ENCODE measurements at places on chromosomes 2 and 18.

- peak; percentile 36 for DNase-seq
These were observed 70.6 kb downstream of the EMILIN2 start for GRCh38 chr18:2917259-2918047.

DNA sequence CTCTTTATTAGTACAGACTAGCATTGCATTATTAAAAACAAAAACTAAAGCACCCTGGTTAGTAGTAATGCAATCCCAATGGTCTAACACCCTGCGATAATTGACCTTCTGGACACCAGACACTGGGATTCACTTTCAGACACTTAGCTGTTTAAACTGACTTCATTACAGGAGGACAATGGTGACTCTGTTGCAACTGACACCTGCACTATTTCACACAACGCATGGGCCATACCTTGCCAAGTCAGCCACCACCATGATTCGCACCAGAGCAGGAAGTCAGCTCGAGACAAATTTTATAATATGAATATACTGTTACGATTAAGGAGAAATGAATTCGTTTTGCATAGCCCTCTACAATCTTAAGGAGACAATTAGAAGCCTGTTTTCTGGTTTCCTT lies 150.7 kb downstream of the MEIS1 start:
- DNase-seq, result no peak

- DNase-seq, result no peak
These were observed 21.1 kb upstream of the CELF4 start for GRCh38 chr18:37586656-37587225.

- DNase-seq, result no peak
These were observed 11.5 kb upstream of the IL1A start for GRCh38 chr2:112795774-112796173.

GRCh38 chr2:28544922-28545589 lies 49.2 kb downstream of the PLB1 start:
- no peak for DNase-seq

DNA sequence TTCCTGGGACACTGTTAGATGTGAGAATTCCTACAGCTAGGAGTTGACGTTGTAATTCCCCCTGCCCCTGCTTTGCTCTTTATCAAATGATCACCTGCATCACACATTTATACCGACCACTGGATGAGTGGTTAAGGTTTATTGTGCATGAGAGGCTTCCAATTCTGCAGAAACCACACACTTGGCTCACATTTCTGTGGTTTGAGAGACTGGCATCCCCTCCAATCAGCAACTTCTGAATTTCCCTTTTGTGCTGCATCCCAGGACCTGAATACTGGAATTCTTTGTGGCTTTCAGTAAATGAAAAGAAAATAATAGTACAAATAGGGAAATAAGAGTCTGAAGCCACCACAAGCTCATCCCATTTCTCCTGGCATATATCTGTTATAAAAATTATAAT lies 628.7 kb upstream of the PIK3C3 start:
- no peak for DNase-seq

DNA sequence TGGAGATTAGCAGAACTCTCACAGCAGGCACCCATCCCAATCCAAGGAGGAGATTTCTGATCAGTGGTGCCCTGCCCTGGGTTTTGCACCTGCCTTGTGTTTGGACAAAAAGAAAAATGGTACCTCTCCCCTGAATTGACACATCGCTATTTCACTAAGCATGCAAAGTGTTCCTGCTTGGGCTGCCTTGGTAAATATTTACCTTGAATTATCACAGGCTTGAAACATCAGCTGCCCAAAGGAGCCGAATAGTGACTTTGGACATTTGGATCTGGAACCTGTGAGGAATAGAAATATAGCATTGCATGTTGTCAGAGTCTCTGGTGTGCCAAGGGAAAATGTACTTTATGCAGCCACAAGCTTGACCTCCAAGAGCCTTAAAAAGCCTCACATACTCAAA lies 926.4 kb upstream of the FANCL start:
- no peak for DNase-seq

GRCh38 chr2:176339208-176339607 lies 70.0 kb downstream of the MTX2 start:
- DNase-seq, result no peak

DNA sequence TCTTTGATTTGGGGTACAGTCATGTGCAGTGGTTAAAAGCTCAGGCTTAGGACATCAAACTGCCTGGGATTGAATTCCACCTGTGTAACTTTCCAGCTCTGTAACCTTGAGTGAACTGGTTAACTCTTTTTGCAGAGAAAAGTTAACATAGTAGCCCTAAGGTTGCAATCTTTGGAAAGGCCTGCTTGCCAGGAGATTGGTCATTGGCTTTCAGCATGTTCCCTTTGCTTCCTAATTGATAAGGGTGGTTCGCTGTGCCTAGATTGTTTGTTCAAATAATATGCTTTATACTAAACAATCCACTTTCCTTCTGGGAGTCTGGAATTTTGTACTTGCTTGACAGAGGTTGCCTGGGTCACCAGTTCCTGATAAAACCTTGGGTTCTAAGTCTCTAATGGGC lies 86.8 kb downstream of the PIK3C3 start:
- DNase-seq, result no peak

DNA sequence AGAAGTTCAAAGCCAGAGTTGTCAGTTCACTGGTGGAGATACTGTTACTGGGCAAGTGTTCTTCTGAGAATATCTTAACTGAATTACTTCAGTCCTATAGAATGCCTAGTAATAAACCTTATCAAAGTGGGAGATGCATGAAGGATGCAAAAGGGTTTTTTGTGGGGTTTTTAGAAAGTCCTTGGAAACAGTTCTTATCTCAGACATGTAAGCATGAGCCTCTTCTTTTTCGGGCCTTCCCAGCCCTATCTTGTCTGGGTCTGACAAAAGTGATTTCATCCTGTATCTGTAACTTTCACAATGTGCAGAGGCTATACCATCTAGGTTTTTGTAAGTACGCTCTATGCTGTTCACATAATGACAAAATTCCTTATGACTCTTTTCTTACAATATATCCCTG lies 255.5 kb downstream of the MYO3B start:
- DNase-seq, result no peak

DNA sequence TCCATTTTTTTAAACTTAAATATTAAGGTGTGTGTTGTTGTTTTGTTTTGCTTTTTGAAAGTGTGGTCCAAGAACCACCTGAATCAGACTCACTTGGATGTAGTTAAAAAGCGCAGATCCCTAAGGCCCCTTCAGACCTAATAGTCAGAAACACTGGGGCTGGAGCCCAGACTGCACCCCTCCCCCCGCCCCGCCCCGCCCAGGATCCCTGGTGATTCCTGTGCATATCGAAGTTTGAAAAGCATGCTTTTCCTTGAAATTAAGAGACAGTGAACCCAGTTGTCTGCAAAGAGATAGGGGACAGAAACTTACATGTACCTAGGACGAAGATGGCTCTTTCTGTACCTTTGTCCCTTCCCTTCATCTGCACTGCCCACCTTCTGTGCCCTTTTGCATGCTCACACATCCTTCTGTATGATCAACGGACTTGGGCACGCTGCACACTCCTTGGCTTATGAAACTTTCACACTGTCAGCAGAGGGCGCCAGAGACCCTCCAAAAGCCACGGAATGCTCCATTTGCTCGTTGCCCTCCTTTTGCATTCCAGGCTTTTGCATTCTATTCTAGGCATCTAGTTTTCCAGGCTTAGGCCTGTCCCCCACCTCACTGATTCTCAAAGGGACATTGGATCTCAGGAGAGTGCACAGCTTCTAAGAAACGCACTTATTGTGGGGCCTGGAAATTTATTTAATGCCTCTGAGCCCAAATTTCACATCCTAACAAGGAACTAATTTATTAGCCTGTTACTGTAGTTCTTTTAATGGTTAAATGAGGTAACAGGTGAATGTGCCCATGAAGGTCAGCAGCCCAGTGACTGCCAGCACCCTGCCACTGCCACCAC lies 32.8 kb upstream of the SLC14A1 start:
- peak; percentile 89 for DNase-seq

GRCh38 chr2:209942426-209942825 lies 60.0 kb upstream of the RPE start:
- no peak for DNase-seq

GRCh38 chr2:199136242-199136641 lies 321.5 kb downstream of the SATB2 start:
- no peak for DNase-seq

All from activated effector memory CD4-positive, alpha-beta T cell treated with anti-CD3 and anti-CD28 coated beads, Interleukin-2, amount 50 U/mL, for 16 hours (primary cell).